ENCODE measurements at places on chromosomes 2 and 18. TPM values are rescaled to one million over a fixed set of nuclear protein-coding genes. Genes with fewer than 3 reads are reported as not detected.
A peak's percentile ranks its signal among the peaks of the same experiment; 100 is the strongest.

The MXD1 gene
- total RNA-seq = 5.2 TPM

The INPP5D gene
- 5.1 TPM for total RNA-seq

The COL5A2 gene
- total RNA-seq = 12.8 TPM

The TRAK2 gene
- total RNA-seq = 12.5 TPM

DNA sequence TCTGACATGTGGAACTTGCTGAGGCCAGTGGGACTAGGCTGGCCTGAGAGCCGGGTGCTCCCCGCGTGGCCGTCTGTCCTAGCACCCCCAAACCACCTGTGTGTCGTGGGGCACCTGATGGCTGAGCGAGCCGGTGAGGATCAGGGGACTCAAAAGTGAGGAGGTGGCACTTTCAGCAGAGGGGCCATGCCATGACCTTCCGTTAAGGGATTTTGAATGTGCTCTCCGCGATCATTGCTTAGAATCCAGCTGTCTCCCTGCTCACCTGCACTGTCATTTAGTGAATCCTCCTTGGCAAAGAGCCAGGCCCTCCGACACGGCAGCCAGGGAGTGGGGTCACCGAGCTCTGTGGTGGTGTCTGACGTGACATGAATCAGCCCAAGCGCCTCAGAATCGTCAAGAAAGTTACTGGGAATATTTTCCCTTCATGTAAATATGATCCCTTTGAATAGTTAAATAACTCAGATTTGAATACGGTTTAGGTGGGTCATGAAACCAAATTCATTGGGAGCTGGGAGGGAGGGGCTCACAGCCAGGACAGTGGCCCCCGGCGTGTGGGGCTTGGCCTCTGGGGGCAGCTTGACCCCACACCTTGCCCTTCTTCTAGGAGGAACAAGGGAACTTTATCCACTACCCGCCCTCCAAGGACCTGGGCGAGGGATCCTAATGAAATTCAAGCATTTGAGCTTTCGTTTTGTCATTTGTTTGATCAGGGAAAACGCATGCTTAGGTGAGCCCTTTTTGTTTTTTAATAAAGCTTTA lies 9.5 kb downstream of the NFATC1 start:
- no peak for DNase-seq

- DNase-seq = no peak
Measured at GRCh38 chr2:210099940-210100339, 71.3 kb downstream of the KANSL1L start.

DNA sequence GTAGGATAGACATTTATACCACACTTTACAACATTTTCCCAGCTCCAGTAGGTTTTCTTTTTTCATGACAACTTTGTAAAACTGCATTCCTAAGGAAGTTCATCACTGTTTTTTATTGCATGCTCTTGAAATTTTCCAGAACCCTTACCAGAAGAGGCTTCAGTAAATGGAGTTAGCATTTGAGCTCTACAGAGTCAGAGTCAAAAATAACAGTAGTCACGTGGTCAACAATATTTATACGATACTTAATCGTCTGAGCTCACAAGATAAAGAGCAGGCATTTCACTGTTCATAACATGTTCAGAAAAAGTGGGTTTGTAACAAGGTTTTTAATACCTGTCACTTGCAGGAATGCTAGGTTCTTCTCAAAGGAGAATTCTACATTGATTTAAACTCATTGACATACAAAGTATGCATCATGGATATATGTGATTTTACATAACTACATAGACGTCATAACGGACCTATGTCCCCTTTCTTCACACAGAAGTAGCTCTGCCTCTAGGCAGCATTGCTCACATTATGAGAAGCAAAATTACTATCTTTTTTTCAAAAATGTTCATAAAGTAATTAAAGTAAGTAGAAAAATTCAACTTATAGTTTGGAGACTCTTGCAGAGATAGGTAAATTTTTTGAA lies 187.0 kb upstream of the COL3A1 start:
- DNase-seq = no peak

DNA sequence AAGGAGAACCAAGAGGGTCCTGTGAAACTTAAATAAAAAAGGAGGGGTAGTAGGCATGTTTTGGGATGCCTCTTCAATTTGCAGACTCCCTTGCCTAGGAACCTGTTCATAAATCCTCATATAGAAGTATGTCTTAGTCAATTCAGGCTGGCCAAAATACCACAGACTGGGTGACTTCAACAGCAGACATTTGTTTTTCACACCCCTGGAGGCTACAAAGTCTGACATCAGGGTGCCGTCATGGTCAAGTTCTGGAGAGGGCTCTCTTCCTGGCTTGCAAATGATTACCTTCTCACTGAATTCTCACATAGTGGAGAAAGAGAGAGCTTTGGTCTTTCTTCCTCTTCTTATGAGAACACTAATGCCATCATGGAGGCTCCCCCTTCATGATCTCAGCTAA lies 4.1 kb upstream of the TCF4 start:
- no peak for DNase-seq

The SNED1 gene
- total RNA-seq = 0.07 TPM

The ALK gene
- total RNA-seq = not detected

The WNT10A gene
- total RNA-seq = 0.12 TPM

The HOXD12 gene
- total RNA-seq = not detected

DNA sequence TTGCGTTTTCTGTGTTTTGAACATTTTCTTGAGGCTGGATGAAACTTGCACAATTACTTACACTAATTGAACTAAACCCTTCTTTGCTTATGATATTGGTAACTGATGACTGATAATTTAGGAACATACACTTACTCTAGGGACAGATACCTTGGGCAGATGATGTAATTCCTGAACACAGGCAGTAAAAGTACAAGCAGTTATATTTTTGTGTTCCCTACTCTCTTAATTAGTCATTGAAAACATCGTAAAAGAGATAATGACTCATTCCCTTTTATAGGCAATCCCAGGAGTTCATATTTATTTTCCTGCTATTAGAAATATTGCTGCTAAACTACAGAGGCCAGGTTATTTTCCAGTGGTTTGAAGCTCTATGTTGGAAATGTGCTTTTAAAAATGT lies 46.4 kb downstream of the CCDC85A start:
- DNase-seq = no peak

The BIN1 gene
- 11.1 TPM for total RNA-seq

DNA sequence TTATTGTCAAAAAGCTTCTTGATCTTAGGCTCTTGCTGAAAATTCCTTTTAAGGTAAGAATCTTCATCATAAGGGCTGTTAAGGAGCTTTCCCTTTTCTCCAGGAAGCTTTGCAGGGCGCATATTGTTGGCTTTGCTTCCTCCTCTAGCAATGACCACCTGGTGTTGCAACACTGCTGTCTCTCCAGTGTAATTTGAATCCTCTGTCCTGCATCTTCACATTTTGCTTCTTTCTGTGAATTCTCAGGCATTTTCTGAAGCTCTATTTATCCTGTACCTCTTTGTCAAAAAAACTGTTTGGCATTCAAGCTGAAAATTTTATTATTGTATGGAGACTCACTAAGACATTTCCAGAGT lies 533.1 kb upstream of the CHAC2 start:
- no peak for DNase-seq

The EGR4 gene
- not detected for total RNA-seq

GRCh38 chr2:145690183-145690778 lies 1170.4 kb upstream of the ZEB2 start:
- no peak for DNase-seq

The DNAH6 gene
- under 0.01 TPM for total RNA-seq

- peak; percentile 51 for DNase-seq
Measured at GRCh38 chr2:62293490-62294271, 97.8 kb downstream of the B3GNT2 start.

The ABCG8 gene
- not detected for total RNA-seq

The NFATC1 gene
- 6.8 TPM for total RNA-seq

All from G401 (cell line).